ENCODE measurements at places on chromosomes 13 and 19.

DNA sequence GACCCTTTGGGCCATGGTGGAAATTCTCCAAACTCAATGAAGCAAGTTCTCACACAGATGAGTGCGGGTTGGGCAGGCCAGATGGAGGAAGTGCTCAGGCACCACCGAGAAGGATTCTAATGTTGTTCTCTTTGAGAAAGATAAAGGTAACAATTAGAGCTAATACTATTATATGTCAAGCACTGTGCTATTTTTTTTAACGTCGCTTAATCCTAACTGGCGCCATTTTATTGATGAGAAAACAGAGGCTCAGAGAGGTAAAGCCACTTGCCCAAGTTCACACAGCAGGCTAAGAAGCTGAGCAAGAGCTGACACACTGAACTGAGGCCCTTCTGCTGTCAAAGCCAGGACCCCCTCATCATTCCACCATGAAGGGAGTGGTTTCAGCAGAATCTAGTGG, 1.0 kb downstream of the FBL start:
- no peak for DNase-seq

DNA sequence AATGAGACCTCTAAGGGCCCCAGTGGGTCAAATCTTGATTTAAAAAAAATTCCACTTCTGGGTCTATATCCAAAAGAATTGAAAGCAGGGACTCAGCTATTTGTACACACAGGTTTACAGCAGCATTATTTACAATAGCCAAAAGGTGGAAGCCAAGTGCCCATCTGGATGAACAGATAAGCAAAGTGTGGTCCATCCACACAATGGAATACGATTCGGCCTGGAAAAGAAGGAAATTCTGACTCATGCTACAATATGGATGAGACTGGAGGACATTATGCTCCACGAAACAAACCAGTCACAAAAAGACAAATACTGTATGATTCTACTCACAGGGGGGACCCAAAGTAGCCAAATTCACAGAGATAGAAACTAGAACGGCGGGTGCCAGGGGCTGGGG, 76.7 kb downstream of the CACNA1A start:
- DNase-seq, result no peak

DNA sequence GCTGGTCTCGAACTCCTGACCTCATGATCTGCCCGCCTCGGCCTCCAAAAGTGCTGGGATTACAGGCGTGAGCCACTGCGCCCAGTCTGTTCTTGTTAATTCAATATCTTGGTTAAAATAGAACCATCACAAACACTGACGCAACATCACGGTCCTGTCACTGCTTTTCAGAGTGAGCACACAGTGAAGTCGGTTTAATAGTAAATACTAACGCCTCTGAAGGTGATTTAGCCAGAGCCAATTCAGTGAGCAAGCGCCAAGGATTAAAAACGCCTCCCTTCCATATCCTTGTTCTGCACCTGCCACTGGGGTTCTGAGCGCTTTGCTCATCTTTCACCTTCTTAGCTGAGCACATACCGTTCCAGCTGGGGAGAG, 30.3 kb downstream of the LAMP1 start:
- no peak for DNase-seq

GRCh38 chr19:12187625-12188024, 24.7 kb downstream of the ZNF136 start:
- no peak for DNase-seq

GRCh38 chr13:94395860-94396259, 83.6 kb downstream of the DCT start:
- no peak for DNase-seq

DNA sequence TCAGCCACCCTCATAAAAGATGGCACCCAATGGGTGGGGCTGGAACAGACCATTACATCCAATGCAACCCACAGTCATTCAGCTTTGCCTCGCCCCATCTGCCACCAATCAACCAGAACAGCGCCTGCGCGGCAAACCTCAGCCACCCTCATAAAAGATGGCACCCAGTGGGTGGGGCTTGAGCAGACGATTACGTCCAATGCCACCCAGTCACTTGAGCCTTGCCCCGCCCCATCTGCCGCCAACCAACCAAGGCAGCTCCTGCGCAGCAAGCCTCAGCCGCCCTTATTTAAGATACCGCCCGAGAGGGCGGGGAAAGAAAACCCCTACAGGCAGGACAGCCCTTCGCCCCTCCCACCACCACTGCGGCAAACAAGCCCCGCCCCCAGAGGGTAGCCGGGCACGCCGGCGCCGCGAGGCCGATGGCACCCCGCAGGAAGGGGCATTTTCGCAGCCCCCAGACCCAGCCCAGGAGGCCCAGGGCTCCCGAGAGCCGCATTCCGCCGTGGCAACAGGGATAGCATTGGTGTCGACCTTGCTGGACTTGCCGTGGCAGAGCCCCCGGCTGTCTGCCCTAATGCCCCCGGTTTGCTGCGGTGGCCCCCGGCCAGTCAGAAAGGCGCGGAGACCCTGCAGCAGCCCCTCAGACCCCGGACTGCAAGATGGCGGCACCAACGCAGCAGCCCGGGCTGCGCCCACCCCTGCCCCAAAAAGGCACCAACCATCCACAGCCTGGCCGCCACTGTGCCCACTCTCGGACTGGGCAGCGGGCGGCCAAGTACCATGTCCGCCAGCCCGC, 675 bp downstream of the PEG3 start:
- no peak for DNase-seq

- DNase-seq, result no peak
Measured at GRCh38 chr13:88895261-88895941, 1224.2 kb downstream of the SLITRK5 start.

DNA sequence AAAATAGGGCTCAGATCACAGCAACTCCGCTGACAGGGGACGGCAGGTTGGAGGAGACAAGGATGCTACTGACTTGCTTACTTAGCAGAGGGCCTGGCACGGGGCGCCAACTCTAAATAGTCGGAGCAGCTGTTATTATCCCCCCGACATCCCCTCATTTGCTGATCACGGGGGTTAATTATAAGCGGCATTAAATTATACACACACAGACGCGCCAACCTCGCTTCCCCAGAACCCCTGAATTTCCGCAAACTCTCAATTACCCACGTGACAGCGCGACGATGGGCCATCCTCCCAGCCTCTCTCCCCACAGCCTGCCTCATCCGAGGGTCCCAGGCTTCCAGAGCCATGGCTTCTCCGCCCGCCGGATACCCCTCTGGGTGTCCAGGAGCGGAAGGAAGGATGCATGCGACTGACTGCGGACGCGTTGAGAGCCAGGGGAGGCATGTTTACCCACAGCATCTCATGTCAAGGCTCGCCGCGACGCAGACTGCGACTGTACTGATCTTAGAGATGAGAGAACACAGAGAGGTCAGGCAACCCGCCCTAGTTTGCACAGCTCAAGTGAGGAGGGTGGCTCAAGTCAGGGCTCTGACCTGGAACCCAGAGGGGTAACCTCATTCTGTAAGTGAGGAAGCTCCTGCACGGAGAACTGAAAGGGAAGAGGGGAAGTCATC, 5.7 kb downstream of the PTPRS start:
- DNase-seq, result no peak

- DNase-seq, result no peak
Measured at GRCh38 chr19:5250127-5250659, 90.4 kb downstream of the PTPRS start.

- DNase-seq, result no peak
Measured at GRCh38 chr13:34246511-34246910, 428.6 kb downstream of the RFC3 start.

DNA sequence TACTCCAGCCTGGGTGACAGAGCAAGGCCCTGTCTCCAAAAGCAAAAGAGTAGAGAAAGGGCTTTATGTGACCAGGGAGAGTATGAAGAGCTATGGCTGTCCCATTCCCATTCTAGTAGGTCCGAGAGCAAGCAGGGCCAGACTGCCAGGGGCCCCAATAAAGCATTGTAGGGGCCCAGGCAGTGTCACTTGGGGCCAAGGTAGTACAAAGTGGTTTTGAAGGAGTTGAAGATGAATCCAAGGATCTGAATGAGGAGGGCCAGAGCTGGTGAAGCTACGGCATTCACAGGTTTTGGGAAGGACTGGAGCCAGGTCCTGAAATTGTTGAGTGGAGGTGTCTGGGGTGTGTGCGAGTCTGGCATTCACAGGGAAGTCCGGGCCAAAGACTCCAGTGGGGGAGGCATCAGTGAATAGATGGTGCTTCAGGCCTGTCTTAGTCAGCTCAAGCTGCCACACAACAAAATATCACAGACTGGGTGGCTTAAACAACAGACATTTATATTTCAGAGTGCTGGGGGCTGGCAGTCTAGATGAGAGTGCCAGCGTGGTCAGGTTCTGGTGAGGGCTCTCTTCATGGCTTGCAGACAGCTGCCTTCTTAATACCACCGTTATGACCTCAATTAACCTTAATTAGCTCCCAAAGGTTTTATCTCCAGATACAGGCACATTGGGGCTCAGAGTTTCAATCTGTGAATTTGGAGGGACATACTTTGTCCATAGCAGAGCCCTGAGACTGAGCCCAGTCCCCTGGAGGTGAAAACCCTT, 9.9 kb downstream of the NACC1 start:
- no peak for DNase-seq

GRCh38 chr13:30846311-30846710, 59.8 kb upstream of the MEDAG start:
- no peak for DNase-seq

DNA sequence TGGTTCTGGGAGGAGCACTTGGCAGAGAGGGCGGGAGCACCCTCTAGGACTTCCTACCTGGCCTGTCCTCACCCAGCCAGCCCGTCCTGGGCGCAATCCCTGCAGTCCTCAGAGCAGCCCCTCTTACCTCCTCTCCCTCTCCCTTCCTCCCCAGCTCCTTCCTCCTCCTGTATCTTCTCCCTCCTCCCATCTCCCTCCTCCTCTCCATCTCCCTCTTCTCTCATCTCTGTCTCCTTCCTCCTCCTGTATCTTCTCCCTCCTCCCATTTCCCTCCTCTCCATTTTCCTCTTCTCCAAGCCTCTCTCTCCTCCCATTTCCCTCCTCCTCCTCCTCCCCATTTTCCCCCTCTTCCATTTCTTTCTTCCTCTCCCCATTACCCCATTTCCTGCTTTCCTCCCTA, 89.8 kb downstream of the RYR1 start:
- no peak for DNase-seq

DNA sequence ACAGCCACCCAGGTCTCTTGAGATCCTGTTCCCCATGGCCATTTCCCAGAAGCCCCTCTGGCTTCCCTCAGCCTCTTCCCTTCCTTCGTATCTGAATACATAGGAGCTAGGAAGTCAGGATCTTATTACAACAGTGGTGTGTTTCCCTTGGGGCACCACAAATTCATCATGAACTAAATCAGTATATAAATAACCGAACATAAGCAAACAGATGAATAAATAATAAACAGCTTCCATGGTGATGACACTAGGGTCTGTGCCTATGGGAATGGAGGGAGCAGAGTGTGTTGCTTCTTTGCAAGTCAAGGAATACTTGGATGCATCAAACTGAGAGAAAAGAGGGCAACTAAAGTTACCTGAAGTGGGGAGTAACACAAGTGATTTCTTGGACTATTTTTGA, 527.6 kb downstream of the LMO7 start:
- no peak for DNase-seq
